Tongue (tissue), 3 donors: ENCODE measurements at places on chromosomes 12 and 14.
A peak's percentile ranks its signal among the peaks of the same experiment; 100 is the strongest.

DNA sequence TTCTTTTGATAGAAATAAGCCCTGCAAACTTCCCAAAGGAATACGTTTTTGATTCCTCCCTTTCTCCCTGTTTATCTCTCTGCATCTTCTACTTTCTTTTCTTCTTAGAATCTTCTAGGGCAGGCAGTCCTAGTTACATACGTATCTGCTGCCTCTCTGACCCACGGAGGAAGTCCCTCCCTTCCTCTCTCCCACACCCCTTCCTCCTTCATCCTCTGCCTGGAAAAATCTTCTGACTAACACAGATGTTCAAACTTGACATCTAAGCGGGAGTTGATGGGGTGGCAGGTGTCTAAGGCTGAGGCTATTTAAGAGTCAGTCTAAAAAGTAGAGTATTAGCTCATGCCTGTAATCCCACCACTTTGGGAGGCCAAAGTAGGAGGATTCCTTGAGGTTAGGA, 88.6 kb downstream of the MAP1LC3B2 start:
- DNase-seq, result no peak

DNA sequence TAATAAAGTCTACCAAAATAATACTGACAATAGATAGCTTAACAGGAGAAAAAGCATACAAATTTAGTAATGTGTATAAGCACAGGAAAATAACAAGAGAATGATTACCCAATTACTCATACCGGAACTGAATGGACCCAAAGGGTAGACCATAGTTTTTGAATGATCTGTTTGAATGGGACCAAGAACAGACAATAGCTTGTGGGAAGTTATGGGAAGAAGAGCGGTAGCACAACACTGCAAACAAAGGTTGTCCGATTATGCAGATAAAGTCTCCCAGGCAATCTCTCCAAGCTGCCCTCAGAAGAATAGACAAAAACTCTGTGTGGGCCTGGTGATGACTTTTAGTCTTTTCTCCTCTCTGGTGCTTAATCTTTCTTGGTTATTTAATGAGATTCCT, 96.6 kb upstream of the NEDD1 start:
- no peak for DNase-seq

DNA sequence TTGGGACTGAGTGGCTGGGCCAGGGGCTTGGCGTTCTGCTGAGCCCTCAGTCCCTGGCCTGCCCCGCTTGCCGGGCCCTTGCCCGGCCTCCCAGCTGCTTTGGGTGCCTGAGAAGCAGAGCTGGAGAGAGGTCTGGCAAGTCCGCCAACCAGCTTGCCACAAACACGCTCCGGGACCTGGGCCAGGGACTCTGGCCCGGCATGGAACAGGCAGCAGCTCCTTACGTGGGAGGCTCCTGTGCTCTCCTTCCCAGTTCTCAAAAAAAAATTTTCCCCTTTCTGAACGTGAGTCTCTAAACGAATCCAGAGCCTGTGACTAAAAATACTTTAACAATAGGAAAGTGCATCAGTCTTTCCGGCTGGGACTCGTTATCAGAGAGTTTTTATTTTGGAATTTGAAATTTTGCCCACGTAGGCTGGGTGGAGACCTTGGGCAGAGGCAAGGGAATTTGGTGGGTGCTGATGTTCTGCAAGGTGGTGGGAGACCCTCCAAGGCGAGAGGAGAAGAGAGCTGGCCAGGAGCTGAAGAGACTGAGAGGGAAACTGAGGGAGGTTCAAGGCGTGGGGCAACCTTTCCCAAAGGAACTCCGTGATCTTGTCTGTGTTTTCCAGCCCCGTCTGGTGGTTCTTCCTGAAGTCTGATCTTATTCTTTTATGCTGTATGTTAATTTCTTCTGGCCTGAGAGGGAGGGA, 6.8 kb upstream of the NR4A1 start:
- peak; percentile 59 for DNase-seq

- no peak for DNase-seq
Measured at GRCh38 chr14:83416476-83416875, 1882.8 kb upstream of the SEL1L start.

DNA sequence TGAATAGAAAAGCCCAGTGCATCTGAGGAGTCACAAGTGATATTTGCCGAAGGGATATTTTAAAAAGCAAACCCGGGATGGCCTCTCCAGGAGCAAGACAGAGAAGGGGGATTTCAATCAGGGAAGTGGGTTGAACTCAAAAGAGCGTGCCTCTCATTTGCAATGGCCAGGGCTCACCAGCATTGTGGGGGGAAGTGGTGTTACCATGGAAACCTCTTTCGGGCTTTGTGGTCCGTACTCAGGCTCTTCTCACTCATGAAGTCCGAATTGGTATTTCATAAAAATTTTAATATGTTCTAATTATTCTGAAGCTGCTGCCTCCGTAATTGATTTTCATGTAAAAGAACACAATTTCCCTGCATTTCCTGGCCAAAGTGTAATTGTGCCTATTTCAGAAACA, 79.8 kb downstream of the SLC15A4 start:
- DNase-seq, result no peak

DNA sequence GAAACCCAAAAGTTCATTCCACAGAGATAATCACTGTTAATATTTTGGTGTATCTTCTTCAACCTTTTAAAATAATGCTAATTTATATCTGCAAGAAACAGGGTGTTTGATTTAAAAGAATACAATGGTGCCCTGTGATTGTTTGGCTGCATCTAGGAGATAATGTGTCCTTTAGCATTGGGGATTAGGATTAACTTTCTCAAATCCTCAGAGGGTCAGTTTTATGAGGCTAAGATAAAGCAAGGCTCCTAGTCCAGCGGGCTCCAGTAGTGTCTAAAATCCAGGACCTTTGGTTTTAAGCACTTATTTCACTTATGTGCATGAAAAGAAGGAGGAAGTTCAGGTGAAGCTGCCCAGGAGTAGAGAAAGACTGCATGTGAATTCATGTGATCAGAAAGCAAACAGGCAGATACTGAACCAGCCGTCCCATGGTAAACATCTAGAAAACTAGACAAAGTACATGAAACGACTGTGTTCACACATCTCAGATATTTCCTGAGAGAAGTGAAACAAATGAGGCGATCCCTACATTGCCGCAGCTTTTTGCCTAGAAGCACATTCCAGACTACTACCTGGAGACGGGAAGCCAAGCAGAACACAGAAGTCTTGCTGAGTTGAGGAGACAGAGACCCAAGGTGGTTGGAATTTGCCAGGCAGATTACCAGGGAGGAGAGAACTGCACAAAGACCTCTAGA, 129.1 kb upstream of the MAX start:
- DNase-seq, result no peak

- DNase-seq, result no peak
Measured at GRCh38 chr12:118299791-118300460, 72.8 kb downstream of the TAOK3 start.

GRCh38 chr14:77037215-77037937, 8.9 kb upstream of the IRF2BPL start:
- peak; percentile 56 for DNase-seq

DNA sequence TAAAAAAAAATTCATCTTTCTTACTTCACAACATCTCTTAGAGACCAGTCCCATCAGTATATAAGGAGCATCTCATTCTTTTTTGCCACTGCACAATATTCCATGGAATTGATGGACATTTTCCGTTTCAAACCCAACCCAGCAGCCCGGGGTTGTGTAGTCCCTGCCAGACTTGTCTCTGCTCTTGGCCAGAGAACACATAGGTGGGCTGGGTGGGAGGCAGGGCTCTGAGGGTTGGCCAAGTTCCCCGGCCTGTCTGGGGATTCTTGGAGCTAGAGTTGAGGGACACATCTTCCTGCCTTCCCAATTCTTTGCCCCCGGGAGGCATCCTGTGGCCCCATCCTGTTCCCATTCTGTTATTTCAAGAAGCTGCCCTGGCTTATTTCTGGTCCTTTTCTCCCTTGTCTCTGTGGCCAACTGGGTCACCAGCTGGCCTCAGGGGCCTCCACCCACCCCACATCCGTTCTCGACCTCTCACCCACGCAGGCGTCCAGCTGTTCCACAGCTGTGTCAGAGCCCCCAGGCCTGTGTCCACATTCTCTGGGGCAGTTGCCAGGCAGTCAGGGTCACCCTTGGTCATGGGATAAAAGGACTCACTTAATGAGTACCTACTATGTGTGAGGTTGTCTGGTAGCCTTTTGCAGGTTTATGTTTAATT, 52.0 kb upstream of the CCDC63 start:
- no peak for DNase-seq

GRCh38 chr12:45726603-45727300, 2.8 kb upstream of the ARID2 start:
- peak; percentile 32 for DNase-seq

- DNase-seq, result no peak
Measured at GRCh38 chr12:33926095-33926494, 96.2 kb upstream of the ALG10 start.

- DNase-seq, result no peak
Measured at GRCh38 chr12:72540811-72541210, 268.6 kb downstream of the TRHDE start.

GRCh38 chr12:14260011-14260993, 105.2 kb upstream of the ATF7IP start:
- peak; percentile 95 for DNase-seq

DNA sequence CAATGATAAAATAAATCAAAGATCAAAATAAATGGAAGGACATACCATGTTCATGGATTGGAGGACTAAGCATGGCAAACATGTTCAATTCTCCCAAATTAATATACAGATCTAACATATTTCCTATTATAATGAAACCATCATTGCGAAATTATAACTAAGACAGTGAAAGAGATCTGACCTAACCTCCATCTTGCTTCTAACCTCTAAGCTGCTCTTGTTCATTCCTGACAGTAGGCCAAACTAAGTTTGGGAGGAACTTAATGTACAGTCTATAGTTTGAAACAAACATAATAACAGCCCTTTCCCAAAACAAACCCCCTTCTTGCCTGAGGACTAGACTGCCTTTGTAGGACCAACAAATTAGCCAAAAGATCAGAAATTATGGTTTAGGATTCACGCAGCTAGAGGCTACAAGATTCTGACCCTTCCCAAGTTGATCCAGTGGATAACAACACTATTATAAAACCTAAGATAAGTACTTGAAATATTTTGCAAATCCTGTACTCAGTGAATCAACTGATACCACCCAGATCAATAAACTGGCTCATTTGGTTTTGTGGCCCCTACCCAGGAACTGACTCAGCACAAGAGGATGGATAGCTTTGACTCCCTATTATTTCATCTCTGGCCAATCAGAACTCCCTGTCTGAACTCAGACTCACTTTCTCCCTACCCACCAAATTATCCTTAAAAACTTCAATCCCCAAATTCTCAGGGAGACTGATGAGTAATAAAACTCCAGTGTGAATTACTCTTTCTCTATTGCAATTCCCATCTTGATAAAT, 41.7 kb upstream of the OR5AU1 start:
- no peak for DNase-seq

DNA sequence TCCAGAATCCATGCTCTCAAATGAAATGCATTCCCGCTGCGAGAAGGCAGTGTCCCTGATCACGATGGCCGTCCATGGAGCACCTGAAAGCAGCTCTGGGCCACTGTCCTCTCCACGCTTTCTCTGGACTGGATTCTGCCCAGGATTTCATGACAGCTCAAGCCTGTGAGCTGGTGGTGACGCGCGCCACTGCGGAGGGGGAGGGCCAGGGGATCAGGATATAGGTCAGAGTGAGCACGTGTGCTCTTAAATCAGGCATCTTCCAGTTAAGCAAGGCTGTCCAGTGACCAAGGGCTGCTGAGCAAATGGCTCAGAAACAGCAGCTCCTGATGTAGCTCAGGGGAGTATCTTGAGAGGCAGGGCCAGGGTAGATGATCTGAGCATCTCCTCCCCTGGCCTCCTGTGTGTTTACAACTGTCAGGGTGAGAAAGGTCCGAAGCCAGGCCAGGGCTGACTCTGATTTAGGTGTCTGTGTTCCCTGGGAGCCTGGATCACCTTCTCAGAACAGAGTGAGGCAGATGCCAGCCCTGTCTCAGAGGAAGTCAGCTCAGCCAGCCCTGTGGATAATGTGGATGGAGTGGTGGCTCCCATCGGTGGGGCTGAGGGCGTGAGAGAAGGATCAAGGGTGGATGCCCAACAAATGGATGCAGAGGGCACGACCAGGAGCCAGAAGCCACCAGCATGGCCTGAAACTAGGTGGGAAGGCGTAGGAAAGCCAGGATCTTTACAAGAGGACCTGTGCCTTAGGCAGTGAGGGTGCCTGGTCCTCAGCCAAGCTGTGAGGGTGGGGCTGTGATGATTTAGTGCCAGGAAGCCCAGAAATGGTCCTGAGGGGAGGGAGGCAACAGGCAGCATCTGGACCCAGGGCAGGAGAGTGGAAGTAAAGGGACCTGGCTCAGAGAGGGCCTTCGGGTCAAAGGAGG, 55.3 kb downstream of the ELK3 start:
- DNase-seq, result no peak

- DNase-seq, result peak; percentile 57
Measured at GRCh38 chr14:22427771-22428231, 161.2 kb downstream of the DAD1 start.

DNA sequence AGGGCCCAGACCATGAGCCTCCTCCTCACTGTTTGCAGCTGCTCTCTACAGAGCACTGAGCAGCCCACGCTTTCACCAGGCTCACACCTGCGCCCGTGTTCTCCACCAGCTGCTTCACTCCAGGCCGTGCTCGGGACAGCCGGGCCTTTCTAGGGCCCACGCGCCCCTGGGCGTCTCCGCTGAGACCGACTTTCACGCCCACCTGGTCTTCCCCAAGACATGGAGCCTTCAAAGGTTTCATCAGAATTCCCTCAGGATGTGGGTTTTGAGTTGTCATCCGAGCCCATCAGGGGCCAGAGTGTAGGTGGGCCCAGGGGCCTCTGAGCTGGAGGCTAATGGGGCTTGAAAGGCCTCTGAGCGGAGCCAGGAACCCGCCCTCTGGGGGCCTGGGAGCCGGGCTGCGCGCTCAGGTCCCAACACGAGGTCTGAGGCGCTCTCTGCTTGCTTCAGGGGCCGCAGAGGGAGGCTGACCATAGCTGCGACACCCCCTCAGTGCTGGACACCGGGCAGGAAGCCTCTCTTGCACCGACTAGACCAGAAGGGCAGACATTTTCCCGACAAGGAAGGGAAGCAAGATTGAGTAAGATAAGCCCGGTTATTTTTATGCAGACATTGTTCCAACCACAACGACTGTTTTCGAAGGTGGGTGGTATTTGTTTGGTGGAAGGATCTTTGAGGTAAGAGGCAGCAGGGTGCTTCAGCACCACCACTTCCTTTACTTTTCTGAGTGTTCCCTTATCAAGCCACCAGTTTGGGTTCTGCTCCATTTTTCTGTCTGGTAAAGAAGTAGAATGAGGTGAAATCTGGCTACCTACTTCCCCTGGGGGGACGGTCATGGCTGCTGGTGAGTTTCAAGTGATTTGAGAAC, 125.0 kb upstream of the FUT8 start:
- DNase-seq, result no peak

GRCh38 chr14:25750436-25750835, 700.5 kb upstream of the STXBP6 start:
- DNase-seq, result peak; percentile 2

- no peak for DNase-seq
Measured at GRCh38 chr12:66756631-66757030, 77.8 kb upstream of the GRIP1 start.

DNA sequence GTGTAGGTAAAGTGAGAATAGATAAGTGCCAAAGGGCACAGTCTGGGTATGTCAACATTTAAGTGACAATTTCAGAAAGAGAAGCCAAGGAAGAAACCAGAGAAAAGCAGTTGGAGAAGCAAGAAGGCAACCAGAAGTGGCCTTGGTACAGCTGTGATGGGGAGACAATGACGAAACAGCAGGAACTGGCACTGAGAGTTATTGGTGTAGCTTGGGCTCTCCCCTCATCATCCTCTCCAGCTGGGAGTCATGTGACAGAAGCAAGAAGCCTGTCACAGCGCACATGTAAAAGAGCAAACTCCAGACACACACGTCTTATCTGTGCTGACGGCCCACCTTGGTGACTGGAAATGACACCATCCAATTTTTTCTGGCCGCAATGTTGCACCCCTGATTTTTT, 203.3 kb upstream of the NUDT4 start:
- no peak for DNase-seq
